Chondrocyte (in vitro differentiated cells): ENCODE measurements at places on chromosomes 2 and 18. TPM values are rescaled to one million over a fixed set of nuclear protein-coding genes. Genes with fewer than 3 reads are reported as not detected.

- no peak for DNase-seq
These were observed at the start of gene CNTNAP5 for GRCh38 chr2:124025171-124025580. Gene CNTNAP5 (plus strand): TSS chr2:124025287. CDS start chr2:124025651, 364 bp downstream.

- no peak for DNase-seq
These were observed 13.4 kb downstream of the CERS6 start for GRCh38 chr2:168469281-168469988.

GRCh38 chr2:222780051-222780450, 80.8 kb upstream of the ACSL3 start:
- no peak for DNase-seq

DNA sequence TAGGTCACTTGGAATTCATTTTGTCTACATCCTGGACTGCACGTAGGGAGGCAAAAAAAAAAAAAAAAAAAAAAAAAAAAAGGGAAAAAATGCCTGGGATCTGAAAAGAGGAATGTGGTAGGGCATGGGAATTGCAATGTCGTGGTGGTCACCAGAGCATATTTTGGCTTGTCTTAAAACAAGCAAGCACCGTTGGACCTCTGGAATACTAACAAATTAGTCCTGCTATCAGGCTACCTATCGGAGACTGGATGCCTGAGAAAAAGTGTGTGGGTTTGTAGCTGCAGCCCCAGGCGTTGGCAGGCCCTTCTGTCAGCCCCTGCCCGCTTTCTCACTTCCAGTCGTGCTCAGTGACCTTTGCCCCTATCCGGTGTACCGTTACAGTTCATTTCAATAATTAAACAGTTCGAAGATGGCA, 588.5 kb upstream of the ZEB2 start:
- DNase-seq: no peak

DNA sequence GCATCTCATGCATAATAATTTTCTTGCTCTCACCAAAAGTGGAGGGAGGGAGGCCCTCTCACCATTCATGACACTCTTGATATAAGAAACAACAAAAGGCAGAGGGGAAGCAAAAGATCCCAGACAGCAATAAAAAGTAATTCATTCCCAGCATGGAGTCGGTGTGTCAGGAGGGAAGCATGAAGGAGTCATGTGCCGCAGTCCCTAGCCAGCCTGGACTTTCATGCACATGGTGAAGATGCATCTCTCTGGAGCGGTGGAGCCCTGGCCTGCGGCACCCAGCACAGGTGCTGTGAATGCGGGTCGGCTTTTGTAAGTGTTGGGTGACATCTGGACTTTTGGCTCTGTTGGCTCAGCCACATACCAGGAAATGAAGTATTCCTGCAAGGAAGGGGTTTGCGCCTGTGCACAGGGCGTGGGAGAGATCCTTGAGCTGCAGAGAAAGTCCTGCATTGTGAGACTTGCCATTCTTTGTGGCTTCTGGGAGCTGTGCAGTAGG, 119.4 kb downstream of the COPS8 start:
- no peak for DNase-seq

- DNase-seq: no peak
These were observed 3.2 kb downstream of the SERPINB13 start for GRCh38 chr18:63590373-63590772.

GRCh38 chr2:202877699-202878098, 6.1 kb upstream of the ICA1L start:
- no peak for DNase-seq

DNA sequence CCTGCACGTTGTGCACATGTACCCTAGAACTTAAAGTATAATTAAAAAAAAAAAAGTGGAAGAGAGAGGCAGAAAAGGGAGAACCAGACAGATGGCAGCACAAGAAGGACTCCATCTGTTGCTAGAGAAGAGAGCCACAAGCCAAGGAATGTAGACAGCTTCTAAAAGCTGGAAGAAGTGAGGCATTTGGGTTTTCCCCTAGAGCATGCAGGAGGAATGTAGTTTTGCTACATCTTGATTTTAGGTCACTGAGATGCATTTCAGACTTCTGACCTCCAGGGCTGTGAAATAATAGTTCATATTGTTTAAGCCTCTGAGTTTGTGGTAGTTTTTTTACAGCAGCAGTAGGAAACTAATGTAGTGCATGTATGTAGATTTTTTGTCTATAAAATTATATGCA, 46.0 kb downstream of the CAVIN2 start:
- no peak for DNase-seq

GRCh38 chr2:199907008-199907714, 3.9 kb upstream of the C2orf69 start:
- no peak for DNase-seq

DNA sequence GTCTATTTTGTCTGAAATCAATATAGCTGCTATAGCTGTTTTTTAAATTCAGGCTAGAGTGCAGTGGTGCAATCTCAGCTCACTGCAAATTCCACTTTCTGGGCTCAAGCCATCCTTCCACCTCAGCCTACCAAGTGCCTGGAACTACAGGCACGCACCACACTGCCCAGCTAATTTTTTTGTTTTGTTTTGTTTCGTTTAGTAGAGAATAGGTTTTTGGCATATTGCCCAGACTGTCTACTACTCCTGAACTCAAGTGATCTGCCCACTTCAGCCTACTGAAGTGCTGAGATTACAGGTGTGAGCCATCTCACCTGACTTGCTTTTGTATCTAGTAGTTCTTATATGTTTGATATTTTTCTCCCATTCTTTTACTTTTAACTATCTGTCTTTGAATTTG, 259.7 kb downstream of the CDH19 start:
- no peak for DNase-seq

GRCh38 chr18:31487246-31488015, 10.5 kb upstream of the DSG2 start:
- no peak for DNase-seq

DNA sequence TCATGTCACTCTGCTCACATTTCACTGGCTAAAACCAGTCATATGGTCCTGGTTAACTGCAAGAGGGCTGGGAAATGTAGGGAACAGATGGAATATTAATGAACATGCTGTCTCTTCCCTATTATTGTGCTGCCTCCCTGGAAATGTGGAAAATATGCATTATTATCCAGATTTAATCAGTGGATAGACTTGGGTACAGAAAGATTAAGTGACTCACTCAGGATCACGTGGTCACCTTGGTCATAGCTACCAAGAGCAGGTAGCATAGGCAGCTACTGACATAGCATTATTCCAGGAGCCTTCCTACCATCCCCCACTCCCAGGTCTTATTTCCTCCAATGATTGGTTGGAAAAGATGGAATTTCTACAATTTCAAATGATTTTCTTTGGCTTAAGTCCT, 141.1 kb downstream of the HRH4 start:
- DNase-seq: no peak

CCDC121 gene
- total RNA-seq: 1.6 to 2.7 TPM (median 1.7 TPM) in 3 replicates

SEPTIN10 gene
- total RNA-seq: 80.9 to 90.9 TPM (median 86.1 TPM) in 3 replicates

FEV gene
- total RNA-seq: not detected in 3 replicates

SNORC gene
- 2.1 to 3.4 TPM (median 2.2 TPM) in 3 replicates for total RNA-seq

GPR45 gene
- total RNA-seq: not detected in 3 replicates

R3HDM1 gene
- total RNA-seq: 28.2 to 33.2 TPM (median 31.3 TPM) in 3 replicates
